CD4-positive, alpha-beta T cell treated with Interleukin-6 at 100 ng/mL for 8 hours (primary cell): ENCODE measurements at places on chromosomes 3 and 15.
A peak's percentile ranks its signal among the peaks of the same experiment; 100 is the strongest.

GRCh38 chr15:47041301-47041700, 676.0 kb upstream of the SEMA6D start:
- DNase-seq, result no peak

GRCh38 chr3:193040836-193041672, 123.4 kb upstream of the MB21D2 start:
- peak; percentile 32 for DNase-seq

- DNase-seq, result no peak
These were observed 74.6 kb upstream of the MYZAP start for GRCh38 chr15:57517030-57517671.

DNA sequence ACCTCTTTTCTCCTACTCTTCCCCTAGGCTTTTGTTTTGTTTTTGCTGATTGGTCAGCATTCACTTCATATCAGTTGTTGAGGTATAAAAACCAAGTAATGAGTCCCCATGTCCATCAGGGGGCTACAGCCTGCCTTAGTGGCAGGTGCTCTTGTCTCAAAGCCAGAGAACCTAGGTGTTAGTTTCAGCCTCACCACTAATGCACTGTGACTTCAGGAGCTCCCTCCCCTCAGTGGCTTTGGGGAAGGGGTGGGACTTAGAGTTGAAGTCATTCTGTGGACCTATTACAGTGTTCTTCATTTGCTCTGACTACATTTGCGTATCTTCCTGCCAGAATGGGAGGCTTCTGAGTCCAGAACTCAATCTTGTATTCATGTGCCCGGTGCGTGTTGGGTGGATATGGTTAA, 41.6 kb downstream of the NR2C2 start:
- no peak for DNase-seq

DNA sequence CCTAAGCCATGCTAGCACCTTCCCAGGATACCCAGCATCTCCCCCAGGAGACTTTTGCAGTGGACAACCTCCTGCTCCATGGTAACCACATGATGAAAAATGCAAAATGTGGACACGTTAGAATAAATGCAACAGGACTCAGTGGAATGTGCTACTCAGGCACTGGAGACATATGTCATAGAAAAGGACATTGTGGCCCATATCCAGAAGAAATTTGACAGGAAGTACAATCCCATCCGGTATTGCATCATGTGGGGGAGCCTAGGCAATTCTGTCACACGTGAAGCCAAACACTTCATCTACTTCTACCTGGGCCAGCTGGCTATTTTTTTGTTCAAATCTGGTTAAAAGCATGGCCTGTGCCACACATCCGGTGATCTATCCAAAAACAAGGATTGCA, 227.2 kb upstream of the GPR149 start:
- no peak for DNase-seq

DNA sequence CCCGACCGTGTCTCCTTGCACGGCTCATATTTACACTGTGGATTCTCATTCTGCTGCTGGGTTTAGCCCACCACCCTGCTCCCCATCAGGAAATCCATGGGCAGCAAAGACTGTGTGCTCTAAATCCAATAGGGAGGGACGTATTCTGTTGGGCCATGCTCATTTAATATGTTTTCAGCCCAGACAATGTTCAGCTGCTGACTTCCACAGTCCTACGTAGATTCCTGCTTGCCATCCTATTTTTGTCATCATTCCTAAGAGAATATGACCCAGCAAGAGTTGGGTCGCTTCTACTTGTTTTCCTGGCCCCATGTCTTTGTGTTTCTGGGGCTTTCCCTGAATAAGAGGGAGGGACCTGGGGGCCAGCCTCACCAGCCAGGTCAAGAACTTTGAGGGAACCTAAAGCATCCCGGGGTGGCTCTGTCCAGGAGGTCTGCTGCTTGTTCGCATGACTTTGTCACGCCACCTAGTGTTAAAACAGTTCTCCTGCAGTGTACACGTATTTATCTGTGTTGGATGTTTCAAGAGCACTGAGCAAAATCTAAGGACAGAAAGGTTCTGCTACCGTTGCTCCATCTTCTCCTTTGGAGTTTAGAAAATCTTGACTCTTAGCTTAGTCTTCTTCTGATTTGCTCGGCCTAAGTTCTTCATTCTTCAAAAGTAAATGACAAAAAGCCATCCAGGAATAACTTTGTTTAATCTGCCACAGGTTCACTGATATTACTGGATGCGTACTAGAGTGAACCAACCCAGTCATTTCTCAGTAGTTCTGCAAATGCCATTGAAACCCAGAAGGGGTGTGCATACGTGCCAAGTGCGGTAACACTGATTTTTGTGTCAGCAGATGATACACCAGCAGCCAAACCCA, 79.8 kb upstream of the NR2E3 start:
- DNase-seq, result peak; percentile 21

GRCh38 chr15:75352186-75353080, 5.6 kb downstream of the NEIL1 start:
- DNase-seq, result no peak

DNA sequence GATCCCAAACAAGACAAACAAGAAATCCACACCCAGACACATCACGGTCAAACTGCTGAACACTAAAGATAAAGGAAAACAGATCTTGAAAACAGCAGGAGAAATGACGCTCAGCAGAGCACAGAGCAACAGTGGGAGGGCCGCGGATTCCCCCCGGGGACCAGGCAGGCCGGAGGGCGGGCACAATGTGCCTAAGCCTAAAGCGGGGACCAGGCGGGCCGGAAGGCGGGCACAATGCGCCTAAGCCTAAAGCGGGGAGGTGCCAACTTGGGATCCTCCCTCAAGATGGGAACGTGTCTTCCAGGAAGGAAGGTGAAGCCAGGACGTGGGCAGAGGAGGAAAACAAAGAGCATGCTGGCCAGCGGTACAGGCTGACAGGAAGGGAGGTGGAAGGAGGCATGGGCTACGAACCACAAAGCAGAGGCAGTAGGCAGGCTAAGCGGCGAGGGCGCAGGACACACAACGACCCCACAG, 31.1 kb downstream of the CYFIP1 start:
- no peak for DNase-seq

DNA sequence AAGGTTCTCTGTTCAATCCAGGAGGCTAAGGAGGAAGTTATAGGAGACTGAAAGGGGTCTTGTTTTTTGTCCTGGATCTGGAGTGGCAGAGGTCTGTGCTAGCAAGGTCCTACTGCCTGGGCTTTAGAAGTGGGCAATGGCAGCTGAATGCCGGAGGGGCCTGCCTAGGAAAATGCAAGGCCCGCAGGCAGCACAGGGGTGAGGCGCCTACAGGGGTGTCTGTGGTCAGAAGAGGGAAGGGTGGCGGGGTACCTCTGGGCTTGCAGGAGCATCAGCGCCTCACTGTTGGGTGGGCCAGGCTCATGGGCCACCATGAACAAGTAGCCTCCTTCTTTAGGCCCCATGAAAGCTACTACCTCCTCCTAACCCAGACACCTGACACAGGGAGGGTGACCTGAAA, 175.4 kb downstream of the PEX5L start:
- no peak for DNase-seq

DNA sequence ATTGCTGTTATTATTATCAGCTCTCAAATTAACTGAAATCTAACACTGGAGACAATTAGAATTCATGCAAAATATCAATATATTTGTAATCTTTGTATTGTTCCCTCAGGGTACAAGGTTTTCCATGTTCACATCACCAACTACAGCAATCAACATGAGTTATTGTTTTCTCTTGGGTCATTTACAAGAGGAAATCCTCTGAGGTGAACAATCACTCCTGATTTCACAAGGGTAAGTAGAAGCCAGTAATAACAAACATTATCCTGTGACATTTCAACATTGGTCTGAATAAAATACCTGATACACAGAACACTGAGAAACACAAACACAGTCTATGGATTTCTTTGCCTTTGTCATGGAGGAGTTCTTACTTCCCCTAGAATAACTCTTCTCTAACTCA, 174.0 kb downstream of the SUCNR1 start:
- DNase-seq, result no peak

DNA sequence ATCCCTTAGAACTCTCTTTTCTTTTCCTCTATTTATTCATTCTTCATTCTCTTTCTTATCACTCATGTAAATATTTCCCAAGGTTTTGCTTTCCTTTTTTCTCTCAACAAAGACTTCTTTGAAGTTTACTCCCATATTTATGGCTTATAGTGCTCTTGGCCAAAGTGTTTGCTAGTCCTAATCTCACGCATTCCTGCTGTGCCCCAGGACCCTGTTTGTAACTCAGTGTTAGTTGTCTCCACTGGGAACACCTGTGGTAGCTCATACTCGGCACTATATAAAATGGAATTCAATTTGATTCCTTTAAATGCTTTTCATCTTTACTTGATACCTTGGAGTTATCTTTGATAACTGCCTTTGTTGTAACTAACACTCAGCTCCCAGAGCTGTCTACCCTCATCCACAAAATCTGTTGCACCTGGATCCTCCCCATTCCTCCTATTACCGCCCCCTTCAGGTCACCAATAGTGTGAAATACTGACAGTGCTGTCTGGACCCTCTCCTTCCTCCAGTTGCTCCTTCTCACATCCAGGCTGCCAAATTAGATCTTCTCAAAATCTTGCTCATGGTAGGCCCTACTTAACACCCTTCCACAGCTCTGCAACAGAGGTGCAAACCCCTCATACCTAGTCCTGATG, 76.8 kb downstream of the TIGIT start:
- DNase-seq, result no peak

GRCh38 chr15:45829336-45830153, 194.7 kb downstream of the SQOR start:
- DNase-seq, result no peak

DNA sequence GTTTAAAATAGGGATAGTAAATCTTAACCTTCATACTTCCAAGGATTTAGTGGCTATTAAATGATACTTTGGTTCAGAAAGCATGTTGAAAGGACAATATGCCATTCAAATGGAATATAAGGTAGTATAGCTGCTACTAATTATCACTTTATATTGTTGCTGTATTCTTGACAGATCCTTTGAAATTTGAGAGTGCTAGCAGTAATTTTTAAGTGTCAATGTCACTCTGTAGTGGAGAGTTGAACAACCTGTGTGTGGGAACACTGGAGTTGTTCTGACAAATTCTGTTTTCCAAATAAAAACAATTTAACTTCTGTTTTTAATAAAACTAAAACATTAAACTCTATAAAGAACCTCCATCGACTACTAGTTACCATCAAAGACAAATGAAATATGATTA, 565.7 kb downstream of the FGF12 start:
- no peak for DNase-seq

DNA sequence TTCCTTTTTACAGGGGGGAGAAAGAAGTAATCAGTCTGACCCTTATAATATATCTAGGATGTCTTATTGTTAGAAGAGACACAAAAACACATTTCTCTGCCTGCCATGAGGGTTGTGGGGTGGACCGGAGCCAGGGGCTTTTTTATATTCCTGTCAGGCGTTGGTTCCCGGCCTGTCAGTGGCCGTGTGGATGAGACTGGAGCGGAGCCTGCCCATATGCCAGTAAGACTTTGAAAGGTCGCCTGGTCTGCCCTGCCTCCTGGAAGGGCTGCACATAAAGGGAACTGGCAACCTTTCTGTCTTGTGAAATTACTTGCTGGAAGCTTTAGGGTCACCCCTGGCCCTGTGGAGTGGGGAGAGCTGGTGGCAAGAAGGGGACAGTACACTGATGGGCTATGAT, 34.7 kb downstream of the MAP3K13 start:
- DNase-seq, result no peak

DNA sequence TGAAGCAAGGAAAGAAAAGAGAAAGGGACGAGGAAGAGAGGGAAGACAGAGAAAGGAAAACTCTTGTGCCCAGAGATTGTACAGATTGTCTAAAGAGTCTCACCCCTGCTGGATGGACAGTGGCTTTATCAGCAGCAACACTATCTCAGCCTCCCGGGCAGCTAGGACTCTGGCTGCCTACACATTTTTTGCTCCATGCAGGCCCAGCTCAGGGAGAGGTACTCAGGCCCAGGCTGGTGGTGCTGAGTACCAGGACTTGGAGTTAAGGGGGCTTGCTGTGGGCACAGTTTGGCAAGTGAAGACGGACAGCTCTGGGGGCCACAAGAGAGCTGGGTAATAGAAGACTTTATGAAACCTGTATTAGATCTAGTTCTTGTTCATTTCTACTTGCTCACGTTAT, 19.1 kb upstream of the RHCG start:
- no peak for DNase-seq

- DNase-seq, result no peak
These were observed at the start of gene LIPH for GRCh38 chr3:185552358-185552877. TSS of gene LIPH (minus strand) at chr3:185552588. CDS start at chr3:185552471, 117 bp downstream.
